Tracheal epithelial cell (primary cell): ENCODE measurements at places on chromosomes 2 and 18. TPM values are rescaled to one million over a fixed set of nuclear protein-coding genes. Genes with fewer than 3 reads are reported as not detected.

Gene CNGA3
- total RNA-seq = not detected in 2 replicates

Gene CACNB4
- under 0.01 and 0.21 TPM in 2 replicates for total RNA-seq

Gene SLC39A6
- total RNA-seq = 177 and 191 TPM in 2 replicates

Gene ASB18
- total RNA-seq = not detected in 2 replicates

Gene OXER1
- under 0.01 TPM in 1 of 2 replicates, not detected in the other for total RNA-seq

Gene RGPD3
- 0.21 and 0.24 TPM in 2 replicates for total RNA-seq
